ENCODE measurements at places on chromosomes 16 and 17.

GRCh38 chr17:50518384-50519023 is 10.3 kb downstream of the MYCBPAP start:
- DNase-seq = no peak

GRCh38 chr16:822909-823297 is 22.4 kb upstream of the GNG13 start:
- no peak for DNase-seq

DNA sequence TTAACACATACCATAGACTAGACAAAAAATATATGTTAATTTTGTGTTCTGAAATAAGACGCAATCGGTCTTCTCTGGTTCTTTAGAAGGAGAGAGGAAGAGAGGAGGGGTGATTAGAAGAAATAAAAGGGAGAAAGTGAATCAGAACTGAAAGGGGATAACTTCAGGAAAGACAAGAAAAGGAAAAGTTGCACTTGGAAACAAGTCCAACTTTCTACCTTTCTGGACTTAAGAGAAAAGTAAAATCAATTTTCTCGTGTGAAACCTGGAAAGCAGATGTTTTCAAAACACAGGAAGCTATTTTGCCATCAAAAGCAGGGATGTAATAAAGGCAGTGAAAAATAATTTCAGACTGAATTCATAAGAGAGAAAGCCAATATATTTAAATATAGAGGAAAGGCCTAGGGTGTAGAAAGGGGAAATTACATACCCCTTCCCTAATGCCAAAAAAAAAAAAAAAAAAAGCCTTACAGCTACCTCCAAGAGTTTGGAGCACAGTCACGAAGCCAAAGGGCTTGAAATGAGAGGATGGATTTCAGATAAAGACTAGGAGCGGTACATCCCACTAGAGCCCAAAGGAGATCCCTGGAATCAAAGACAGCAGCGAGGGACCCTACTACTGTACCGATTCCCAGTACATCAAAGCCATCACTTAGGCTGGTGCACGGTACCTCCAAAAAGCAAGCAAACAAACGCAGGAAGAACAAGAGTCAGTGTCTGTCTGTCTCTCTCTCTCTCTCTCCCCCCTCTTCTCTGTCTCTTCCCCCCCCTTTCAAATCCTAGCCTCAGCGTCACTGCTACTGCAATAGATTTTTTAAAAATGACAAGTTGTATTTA is 12.1 kb upstream of the ZFHX3 start:
- DNase-seq = no peak

- DNase-seq = no peak
Measured at GRCh38 chr16:68711421-68712139, 25.5 kb upstream of the CDH1 start.

- DNase-seq = no peak
Measured at GRCh38 chr17:82022310-82022980, at the start of gene CENPX. Gene CENPX, minus strand, starts transcription at chr17:82022878. Its CDS starts 17 bp downstream, at chr17:82022861.

DNA sequence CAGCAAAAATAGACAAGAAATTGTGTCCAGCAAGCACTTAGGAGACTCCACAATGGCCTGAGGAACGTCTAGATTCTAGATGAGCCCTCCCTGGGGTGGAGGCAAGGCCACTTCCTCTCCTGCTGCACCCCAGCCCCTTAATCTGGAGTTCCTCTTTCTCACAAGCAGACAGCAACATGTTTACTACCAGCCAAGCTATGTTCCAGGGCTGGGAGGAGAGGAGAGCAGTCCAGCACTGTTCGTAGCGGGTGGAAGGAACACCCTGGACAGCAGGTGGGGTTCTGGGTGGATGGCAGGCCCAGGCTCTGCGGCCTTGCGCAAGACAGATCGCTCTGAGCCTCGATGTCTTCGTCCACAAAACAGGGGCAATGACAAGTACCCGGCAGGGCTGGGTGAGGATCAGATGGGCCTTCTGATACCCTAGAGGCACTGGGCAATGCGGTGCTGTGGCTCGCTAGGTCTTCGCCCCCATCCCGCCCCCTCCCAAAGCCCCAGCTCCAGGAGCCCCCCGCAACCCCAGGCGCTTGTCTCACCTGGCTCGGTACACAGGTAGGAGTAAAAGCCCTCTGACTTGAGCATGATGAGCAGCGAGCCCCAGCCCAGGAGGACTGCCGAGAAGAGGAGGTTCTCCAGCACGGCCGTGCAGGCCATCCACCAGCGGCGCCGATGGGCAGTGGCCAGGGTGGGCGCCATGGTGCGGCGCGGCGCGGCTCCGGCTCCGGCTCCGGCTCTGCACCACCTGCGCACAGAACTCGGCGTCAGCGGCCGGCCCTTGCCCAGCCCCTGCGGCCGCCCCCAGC is 1.3 kb downstream of the SLC43A2 start:
- DNase-seq = no peak

DNA sequence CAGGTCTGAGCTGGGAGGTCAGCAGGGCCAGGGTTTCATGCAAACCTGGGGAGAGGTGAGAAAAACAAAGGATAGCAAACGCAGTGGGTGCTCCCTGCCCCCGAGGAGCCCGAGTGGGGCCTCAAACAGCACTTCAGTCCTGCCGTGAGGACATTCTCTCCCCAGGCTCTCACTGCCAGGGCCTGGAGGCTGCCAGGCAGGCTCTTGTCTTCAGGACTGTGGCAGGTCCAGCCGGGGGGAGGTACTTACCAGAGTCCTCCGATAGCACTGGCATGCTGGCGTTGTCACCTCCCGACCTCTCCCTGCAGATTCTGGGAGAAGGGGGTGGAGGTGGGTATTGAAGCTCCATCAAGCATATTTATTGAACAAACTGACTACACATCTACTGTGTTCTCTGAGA is 1.3 kb downstream of the MPP3 start:
- no peak for DNase-seq

DNA sequence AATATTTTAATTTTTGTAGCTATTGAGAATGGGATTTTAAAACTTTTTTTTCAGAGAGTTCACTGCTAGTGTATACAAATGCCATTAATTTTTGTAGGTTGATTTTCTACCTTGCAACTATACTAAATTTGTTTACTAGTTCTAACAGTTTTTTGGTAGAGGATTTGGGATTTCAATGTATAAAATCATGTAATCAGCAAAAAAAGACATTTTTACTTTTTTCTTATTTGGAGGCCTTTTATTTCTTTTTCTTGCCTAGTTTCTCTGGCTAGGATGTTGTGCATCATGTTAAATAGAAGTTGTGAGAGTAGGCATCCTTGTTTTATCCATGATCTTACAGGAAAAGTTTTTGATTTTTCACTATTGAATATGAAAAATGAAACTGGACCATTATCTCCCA is 602.9 kb upstream of the KIF2B start:
- DNase-seq = no peak

- DNase-seq = no peak
Measured at GRCh38 chr17:32772453-32773025, 104.4 kb downstream of the MYO1D start.
